ENCODE measurements at places on chromosomes 12 and 14. TPM values are rescaled to one million over a fixed set of nuclear protein-coding genes. Genes with fewer than 3 reads are reported as not detected.

Gene LMO3
- total RNA-seq = 0.30 TPM

Gene OR6C6
- not detected for total RNA-seq

Gene INSM2
- total RNA-seq = not detected

Gene SDR9C7
- total RNA-seq = not detected

Gene CLEC4E
- not detected for total RNA-seq

Gene TMEM117
- total RNA-seq = 6.7 TPM

Gene ABCD4
- 27.6 TPM for total RNA-seq

Gene WSCD2
- not detected for total RNA-seq

Gene SETD1B
- 1.5 TPM for total RNA-seq

Gene TTC9
- total RNA-seq = 0.23 TPM

Gene A2ML1
- total RNA-seq = not detected

Gene BIN2
- not detected for total RNA-seq

Gene GALC
- total RNA-seq = 26.7 TPM

Gene PRIMA1
- not detected for total RNA-seq

Gene FBLN5
- 26.1 TPM for total RNA-seq

Gene RPGRIP1
- under 0.01 TPM for total RNA-seq

Gene SLC22A17
- 19.0 TPM for total RNA-seq

Gene KLHDC1
- 2.9 TPM for total RNA-seq

Gene CHGA
- total RNA-seq = 0.59 TPM

Gene PTCSC3
- total RNA-seq = not detected

Gene KCNK13
- not detected for total RNA-seq

Gene C14orf39
- total RNA-seq = not detected

Gene SNAPC1
- 7.6 TPM for total RNA-seq

Gene DLGAP5
- 9.2 TPM for total RNA-seq

Gene OAS2
- 4.0 TPM for total RNA-seq

Gene SPTB
- not detected for total RNA-seq

Gene PNN
- total RNA-seq = 19.8 TPM

Gene SMIM41
- total RNA-seq = 0.15 TPM

Gene SLC38A4
- total RNA-seq = 0.35 TPM

Gene MYH6
- not detected for total RNA-seq

Gene TIGAR
- 3.4 TPM for total RNA-seq

Gene HNRNPC
- 607 TPM for total RNA-seq

Gene CSRP2
- 13.5 TPM for total RNA-seq

Gene TAS2R13
- total RNA-seq = 0.70 TPM

Gene ITGA7
- total RNA-seq = 72.7 TPM

Gene LRCOL1
- total RNA-seq = not detected

Gene SLC35E3
- 6.5 TPM for total RNA-seq

Gene VRK1
- 15.4 TPM for total RNA-seq
